ENCODE measurements at places on chromosomes 11 and 22.

- no peak for DNase-seq
Observed at GRCh38 chr11:27166130-27166529, 125.5 kb downstream of the BBOX1 start.

GRCh38 chr11:128239306-128239705 is 348.1 kb downstream of the ETS1 start:
- no peak for DNase-seq

DNA sequence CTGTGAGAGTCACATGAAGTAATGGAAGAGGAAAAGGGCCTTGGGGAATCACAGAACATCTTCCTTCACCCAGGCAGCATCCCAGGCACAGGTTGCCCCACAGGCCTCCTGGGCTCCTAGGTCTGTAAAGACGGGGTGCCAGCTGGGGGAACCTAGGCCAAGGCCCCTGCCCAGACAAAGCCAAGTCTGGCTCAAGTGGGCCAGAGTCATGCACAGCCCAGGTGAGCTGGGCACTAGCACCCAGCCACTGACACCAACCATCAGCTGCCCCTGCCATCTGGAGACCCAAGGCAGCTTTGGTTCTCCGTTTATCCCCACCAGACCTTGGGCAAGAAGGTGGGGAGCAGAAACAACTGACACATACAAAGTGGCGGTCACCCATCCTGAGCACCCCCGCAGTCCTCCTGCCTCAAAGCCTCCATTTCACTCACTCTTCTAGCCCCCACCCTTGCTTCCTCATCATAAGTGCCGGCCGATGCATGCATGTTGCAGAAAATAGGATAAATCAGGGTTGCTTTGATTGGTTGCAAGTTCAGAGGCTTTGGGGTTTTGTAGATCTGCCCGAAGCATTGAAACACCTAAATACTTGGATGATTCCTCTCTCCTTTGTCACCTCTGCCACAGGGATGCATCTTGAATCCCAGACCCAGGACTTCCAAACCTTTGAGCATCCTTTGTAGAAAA is 26.5 kb upstream of the TMPRSS4 start:
- no peak for DNase-seq

DNA sequence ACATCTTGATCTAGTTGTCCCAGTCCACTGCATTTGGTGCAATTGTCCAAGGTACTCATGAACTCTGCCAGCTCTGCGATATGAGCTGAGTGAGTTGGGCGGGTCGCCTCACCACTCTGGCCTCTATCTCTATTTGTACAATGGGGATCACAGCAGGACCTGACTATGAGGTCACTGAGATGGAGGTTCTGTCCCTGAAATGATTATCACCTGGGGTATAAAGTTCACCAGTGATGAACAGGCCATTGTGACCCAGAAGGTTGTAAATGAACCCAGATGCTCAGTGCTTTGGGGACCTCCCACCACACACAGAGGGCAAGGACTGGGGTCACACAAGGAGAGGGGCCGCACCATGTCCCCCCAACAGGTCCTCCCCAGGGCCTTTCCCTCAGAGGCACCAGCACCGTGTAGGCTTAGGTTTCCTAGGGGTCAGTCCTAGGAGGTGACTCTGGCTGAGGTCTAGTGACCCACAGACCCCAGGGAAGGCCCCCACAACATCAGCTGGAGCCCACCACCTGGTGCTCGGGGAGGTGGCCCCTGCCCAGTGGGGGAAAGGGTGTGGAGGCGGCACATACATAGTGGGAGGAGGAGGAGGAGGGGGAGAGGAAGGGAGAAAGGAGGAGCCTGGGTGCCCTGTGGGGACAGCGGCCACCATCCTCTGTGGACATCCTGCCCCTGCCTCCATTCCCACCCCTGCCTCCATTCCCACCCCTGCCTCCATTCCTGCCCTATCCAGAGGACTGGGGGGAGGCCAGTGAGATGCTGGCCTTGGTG is 25.0 kb upstream of the IGLL1 start:
- DNase-seq: no peak

DNA sequence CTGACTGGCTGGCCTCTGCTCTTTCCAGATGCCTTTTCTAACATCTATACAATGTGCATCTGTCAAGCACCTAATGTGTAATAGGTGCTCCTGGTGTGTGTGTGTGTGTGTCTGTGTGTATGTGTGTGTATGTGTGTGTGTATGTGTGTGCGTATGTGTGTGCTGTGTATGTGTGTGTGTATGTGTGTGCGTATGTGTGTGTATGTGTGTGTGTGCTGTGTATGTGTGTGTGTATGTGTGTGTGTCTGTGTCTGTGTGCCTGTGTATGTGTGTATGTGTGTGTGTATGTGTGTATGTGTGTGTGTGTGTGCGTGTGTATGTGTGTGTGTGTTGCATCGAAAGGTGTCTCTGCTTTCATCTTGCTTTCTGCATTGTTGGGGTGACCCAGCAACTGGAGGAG is 57.9 kb downstream of the PKNOX2 start:
- no peak for DNase-seq

DNA sequence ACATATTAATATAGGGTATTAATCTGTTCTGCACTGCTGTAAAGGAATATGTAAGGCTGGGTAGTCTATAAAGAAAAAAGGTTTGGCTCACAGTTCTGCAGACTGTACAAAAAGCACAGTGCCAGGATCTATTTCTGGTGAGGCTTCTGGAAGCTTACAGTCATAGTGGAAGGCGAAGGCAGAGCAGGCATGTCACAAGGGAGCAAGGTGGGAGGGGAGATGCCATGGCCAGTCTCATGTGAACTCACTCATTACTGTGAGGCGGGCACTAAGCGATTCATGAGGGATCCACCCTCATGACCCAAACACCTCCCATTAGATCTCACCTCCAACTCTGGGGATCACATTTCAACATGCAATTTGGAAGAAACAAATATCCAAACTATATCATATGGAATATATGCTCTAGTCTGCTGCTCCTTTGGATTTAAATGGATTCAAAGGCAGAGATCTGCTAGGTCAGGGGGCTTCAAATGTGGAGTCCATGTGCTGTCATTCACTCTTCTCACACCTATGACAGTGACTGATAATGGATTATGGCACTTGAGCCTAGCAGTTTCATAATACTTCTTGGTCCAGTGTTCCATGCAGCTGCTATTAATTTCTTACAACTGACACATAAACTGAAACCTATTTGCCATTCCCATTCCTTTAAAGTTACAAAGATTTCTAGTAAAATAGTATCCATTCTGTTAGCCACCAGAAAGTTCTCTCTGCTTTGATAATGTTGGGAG is 146.0 kb downstream of the ATG16L2 start:
- DNase-seq: no peak

- peak; percentile 28 for DNase-seq
Observed at GRCh38 chr11:96033095-96033494, 109.2 kb upstream of the MTMR2 start.

DNA sequence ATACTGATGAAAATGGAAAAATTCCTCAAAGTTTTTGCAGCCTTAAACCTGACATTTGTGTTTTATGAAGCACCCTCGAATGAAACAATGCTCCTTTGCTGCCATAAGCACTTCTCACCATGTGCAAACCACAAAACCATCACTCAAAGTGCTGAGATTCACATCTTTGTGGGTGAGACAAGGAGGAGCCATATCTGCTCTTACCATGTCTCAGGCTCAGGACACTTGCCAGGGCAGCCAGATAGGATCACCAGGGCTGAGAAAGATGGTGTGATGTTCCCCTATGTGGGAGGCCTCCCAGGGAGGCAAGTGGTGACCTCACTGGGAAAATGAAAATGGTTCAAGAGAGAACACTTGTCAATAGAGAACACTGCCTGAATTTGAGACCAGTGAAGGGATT is 120.4 kb downstream of the CCDC34 start:
- DNase-seq: no peak

- DNase-seq: peak; percentile 58
Observed at GRCh38 chr11:37657645-37658044, 1059.6 kb upstream of the RAG2 start.

DNA sequence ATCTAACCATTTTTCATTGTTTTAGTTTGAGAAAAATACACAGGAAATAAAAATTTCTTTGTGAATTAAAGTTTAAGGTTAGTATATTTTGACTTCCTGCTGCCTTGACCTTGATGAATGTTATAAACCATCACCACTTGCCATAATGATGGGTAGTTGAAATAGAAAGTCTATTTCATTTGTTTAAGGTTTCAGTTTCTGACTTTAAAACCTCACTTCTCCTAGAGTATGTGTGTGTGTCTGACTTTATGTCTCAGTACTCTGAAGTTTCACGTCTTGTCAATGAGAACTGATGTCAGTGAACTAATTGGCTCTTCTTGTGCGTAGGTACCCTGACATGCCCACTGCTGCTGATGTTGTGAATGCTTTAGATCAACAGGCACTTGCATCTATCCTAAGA is 188.2 kb downstream of the METTL15 start:
- no peak for DNase-seq

DNA sequence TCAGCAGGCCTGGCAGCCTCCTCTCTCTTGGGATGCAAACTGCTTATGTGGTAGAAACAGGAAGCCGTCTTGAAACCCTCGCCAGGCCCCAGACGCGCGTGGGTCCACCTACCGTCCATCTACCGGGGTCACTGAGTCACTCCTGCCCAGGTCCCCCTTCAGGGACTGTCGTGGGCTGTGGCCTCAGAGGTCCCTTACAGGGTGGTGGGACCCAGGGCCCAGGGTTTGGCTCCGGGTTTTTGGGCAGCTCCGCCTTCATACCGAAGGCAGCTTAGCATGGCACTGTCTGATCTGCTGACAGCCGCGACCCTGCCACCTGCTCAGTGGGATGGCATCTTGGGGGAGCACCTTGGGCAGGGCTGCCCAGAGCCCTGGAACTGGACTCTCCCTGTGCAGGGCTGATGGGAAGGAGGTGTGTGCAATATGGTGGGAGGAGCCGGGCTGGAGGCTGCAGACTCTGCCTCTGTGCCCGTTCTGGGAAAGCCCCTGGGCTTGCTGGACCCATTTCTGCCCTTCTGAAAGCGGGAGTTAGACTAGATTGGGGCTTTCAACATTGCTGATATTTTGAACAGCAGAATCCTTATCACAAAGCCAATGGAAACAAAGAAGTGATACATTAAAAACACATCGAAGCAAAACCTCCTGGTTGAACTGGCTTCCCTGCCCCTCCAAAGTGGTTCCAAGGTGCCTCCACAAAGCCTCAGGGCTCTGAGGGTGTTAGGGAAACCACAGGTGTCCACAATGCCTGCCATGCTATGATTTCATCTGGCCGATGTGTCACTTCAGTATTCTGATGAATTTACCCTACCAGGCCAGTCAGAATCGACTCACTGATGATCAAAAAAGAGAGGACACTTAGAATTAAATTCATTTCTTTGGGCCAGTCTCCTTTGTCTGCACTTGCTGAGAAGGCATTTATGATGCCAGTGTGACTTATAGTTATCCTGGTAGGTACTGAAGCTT is 316.5 kb downstream of the KIRREL3 start:
- no peak for DNase-seq

DNA sequence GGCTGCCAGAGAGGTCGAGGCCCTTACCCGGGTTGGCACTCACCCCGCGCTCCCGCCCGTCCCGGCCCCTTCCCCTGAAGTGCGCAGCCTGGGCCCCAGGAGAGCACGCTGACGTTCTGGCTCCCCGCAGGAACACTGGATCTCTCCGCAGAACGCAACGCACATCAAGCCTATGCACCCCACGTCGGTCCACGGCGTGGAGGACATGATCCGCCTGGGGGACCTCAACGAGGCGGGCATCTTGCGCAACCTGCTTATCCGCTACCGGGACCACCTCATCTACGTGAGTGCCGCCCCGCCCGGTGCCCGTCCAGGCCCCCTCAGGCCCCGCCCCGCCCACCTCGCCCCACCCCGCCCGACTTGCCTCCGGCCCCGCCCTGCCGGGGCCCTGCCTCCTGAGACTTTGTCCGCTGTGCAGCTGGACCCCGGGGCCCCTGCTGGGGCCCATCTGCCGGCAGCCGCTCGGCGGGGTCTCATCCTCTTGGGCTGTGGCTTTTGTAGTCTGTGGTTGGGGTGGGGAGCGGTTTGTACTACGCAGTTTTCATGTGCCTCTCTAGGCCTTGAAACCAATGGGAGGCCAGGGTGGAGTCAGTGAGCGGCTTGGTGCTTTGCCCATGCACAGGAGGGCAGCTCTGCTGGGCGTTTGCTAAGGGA is 19.7 kb downstream of the MYO7A start:
- DNase-seq: no peak

DNA sequence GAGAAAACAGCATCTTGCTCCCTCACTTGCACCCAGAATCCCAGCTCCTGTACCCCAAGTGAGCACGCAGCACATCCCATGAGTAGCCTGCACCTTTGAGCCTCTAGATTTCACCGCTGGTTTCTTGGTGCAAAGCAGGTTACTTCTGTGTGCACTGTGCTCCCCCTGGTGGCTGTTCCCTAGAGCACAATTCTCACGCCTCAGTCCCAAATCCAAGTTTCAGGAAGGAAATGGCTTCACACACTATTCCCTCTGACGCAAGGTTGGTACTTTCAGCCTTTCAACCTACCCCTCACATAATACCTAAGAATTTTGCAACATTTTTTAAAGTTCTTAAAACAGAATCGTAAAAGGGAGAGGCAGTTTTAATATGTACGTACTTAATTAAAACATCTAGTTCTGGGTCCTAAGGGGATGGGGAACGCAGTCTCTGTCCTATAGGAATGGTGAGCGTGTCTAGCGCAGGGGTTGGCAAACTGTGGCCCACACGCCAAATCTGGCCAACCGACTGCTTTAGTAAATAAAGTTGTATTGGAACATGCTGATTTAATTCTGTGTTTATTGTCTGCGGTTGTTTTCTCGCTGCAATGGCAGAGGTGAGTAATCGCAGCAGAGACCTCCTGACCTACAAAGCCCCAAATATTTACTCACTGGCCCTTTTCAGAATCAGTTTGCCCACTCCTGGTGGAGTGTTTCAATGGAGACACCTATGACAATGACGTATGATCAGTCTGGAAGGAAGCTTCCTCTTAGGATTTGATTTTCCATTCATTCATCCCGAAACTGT is 27.5 kb downstream of the DHCR7 start:
- peak; percentile 47 for DNase-seq

- DNase-seq: no peak
Observed at GRCh38 chr11:19209617-19210370, 8.0 kb upstream of the CSRP3 start.

GRCh38 chr22:35522225-35523149 is 18.1 kb upstream of the RASD2 start:
- no peak for DNase-seq

Measured in adipocyte (in vitro differentiated cells).